Neural crest cell (in vitro differentiated cells): ENCODE measurements at places on chromosomes 7 and 10. TPM values are rescaled to one million over a fixed set of nuclear protein-coding genes. Genes with fewer than 3 reads are reported as not detected.

DNA sequence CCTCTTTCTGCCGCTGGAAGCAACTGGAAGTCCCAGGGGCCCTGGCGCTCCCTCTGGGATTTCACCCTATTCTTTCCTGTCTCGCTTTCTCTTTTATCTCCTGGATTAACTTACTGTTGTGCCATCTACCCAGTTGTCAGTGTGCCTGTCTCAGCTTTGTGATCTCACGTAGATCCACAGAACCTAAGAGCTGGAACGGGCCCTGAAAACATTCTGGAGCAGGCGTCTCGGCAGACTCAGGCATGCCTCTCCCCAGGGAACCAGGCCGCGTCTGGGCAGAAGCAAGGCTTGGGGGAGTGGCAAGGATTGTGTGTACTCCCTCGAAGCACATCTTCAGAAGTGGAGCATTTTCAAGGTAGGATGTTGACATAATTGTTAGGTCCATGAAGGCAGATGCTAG, 87.2 kb downstream of the KCNMA1 start:
- no peak for DNase-seq

GRCh38 chr10:122637376-122637775, 62.3 kb downstream of the C10orf120 start:
- DNase-seq, result no peak

DNA sequence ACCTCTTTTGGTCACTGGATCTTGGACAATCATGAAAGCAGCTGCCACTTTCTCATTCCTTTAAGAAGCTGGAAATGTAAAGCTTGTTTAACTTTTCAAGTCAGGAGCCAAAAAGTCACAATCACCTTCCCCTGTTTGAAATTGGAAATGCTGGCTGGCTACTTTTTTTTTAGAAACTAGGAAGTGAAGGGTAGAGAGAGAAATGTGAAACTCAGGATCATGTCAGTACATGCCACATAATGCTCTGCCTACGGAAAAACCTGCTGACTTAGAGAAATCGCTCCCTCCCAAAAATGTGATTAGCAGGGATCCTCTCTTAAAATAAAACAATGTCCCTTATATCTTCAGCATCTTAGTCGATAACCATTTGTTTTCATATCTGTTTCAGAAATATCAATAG, 188.4 kb upstream of the C7orf33 start:
- no peak for DNase-seq

DNA sequence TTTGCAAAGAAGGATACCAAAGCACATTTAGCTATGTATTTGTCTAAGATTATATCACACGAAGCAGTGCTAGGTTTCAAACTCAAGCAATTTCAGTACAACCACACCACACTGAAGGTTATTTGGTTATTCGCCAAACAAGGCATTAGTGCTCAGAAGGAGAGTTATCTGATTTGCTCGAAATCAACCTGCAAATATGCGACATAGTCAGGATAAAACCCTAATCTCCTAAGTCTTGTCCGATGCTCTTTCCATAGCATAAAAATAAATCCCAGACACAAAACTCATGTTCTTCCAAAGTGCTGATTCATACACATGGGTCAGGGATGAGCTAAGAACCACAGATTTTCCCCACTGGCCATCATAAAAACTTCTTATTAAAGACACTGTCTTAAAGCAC, 1288.0 kb upstream of the SORCS1 start:
- no peak for DNase-seq

- no peak for DNase-seq
Observed at GRCh38 chr10:124387078-124387874, 31.4 kb downstream of the OAT start.

- no peak for DNase-seq
Observed at GRCh38 chr7:105703207-105703930, 122.1 kb upstream of the EFCAB10 start.

- DNase-seq, result no peak
Observed at GRCh38 chr7:115613836-115614235, 416.7 kb downstream of the TFEC start.

GRCh38 chr7:3243256-3243655, 57.8 kb upstream of the SDK1 start:
- DNase-seq, result no peak

- DNase-seq, result no peak
Observed at GRCh38 chr10:109746861-109747260, 176.4 kb downstream of the XPNPEP1 start.

The LLCFC1 gene
- total RNA-seq, result not detected in 2 replicates
